ENCODE measurements at places on chromosomes 7 and 10.

GRCh38 chr10:75639736-75640135 lies 208.3 kb downstream of the LRMDA start:
- DNase-seq, result no peak

DNA sequence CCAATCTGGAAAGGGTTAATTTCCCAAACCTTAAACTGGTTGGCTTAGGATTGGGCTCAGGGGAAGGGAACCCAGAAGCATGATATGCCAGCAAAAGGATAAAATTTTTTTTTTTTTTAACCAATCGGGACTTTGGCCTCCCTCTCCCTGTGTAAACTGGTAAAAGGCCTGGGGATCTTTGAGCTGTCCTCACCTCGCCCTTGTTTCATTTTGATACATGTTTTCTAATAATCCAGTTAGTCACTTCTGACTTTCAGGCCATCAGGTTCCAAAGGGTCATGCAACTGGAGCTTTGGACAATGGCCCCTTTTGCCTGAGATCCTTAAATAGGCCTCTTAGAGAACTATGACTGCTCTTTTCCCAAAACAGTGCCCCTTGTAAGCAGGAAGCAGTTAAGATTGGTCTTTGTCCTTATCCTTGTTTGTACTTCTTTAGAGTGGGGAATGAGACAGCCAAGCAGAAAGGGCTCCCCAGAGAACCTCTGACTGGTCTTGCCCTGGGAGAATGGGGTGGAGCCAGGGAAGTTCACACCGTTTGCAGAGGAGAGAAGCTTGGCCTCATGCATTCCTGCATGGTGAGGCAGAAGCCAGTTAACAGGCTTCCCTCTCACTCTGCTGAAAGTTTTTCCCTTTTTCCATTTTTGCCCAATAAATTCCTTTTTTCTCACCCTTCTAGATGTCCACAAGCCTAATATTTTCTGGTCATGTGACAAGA lies 424.2 kb upstream of the CNTNAP2 start:
- no peak for DNase-seq

DNA sequence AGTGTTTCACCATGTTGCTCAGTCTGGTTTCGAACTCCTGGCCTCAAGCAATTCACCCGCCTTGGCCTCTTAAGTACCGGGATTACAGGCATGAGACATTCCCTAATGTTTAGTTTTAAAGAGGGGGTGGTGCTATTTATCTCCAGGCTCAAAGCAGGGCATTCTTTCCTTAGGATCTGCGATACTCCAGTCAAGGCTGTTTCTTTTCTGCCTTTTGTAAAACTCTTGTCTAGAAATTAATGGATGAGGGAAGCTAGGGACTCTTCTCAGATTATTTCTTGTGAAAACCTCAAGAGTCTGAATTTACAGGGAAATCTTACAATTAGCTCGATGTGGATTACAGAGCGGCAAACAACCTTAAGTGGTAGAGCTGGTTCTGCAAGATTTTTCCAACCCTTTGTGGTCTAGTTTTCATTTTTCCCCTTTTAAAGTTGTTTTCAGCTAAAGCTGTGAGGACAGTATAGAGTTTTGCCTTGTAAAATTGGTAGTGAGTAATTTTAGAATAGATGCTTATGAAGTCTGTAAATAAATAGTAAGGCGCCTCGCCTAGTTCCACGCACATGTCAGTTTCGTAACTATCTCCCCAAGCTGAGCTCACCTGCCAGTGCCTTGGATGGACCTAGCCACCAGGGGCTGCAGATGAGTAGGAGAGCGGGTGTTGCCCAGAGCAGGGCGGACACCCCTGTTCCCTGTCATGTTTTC lies 53.1 kb downstream of the CUX1 start:
- DNase-seq, result no peak

DNA sequence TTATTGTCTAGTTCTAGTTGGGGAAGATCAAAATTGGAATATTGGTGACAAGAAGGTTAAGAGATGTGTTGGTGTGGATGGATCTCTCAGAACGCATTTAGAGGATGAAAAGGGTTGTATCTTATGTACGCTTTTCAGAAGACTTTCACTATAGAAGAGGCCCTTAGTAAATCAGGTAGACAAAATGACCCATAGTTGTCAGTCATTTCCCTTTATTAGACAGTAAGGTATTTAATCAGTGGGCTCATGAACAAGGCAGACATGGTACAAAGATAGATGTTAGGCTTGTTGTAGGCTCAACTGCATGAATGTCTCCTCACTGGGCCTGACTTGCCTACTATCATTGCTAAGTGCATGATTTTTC lies 359.2 kb downstream of the PHF14 start:
- DNase-seq, result no peak

DNA sequence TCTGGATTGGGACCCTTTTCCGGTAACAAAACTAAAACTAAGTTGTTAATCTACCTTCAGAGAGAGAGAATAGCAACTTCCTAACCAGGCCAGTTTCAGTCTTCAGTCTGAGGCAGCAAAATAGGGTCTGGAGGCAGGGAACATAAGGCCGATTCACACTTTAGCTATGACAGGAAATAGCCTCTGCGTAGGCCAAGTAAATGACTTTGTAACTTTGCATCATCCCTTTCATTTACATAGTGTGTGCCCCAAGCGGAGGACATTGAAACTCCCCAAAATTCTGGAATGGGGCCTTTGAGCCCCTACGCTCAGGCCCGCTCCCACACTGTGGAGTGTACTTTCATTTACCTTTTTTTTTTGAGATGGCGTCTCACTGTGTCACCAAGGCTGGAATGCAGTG lies 1.7 kb upstream of the UPP1 start:
- no peak for DNase-seq

GRCh38 chr10:62907470-62908212 lies 91.5 kb upstream of the EGR2 start:
- DNase-seq, result no peak

- no peak for DNase-seq
Observed at GRCh38 chr7:151125470-151125845, 39.2 kb downstream of the AGAP3 start.

GRCh38 chr10:8283166-8283905 lies 228.8 kb downstream of the GATA3 start:
- DNase-seq, result no peak

- no peak for DNase-seq
Observed at GRCh38 chr7:138433583-138434443, 26.2 kb upstream of the TRIM24 start.

DNA sequence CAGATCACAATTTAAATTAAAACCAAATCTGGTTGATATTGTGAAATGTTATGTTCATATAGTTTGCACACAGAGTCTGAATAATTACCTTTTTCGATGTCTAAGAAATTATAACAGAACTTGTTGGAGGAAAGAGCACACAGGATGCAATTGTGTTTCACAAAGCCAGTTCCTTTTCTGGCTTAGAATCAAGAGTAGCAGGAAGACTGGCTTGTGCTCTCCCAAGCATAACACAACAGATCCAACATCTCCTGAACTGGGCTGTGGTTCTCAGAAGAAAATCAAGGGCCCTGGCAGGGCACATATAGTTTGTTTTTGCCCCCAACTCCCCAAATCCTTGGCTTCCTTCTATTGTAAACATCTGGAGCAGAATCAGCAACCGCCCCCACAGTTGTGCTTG lies 62.7 kb downstream of the LRRC4 start:
- DNase-seq, result no peak

DNA sequence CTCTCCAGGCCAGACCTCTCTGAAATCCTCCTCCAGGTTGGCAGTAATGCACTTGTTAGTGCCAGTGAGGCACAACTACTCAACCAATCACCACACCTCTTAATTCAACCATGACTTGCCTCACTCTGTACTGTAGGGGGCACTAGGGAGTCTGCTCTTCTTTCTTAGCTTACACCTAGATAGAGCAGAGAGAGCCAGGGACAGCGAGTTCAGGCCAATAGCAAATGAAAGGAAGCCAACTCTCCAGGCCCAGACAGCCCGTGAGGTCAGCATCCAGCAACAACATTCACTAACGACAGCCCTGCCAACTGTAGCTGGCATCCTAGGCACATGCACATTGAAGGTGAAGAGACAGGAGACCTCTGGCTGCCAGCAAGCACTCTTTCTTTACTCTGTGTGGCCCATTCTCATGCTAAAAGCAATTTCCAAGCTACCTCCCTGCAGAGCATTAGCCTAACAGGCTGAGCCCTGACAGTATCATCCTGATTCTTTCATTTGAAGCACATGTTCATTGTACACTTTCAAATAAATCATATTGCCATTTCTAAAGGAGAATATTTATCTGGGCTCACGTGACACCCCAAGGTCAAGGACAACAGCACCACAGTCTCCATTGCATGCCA lies 136.3 kb downstream of the DPY19L1 start:
- DNase-seq, result no peak

- no peak for DNase-seq
Observed at GRCh38 chr7:92658671-92659070, 68.5 kb upstream of the FAM133B start.

DNA sequence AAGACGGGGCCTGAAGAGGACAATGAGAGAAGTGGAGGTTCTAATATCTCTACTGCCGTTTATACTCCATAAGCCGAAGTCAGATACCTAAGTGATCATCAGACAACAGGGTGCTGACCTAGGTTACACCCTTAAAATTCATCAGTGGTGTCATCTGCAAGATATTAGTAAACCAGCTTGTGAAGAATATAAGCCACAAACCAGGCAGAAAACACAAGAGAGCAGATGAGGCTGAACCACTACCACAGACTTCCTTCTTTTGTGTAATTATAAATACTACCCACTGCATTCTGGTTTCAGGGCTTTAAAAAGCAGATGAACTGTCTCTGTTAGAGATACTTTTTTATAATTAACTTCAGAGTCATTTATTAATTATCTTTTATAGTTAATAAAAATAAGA lies 69.0 kb upstream of the LRRC17 start:
- no peak for DNase-seq

All from cortex of kidney (tissue), 1 donor.